Neuronal stem cell (in vitro differentiated cells): ENCODE measurements at places on chromosomes 5 and 9.

DNA sequence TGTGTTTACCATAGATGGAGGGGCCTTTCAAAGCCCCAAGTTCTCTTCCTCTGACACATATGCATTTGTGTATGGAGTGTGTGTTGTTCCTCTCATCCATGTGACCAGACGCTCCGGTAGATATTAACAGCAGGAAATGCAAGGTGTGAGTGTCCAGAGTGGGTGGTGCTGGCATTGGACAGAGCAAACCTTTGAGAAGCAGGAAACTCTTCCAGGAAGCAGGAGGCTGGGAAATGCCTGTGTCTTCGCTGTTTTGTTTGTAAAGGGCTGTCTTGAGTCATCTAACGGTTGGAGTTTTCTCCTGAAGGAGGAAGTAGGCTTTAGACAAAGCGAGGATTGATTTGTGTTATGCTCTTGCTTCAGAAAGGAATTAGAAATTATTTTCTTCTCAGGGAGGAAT, 370.9 kb downstream of the PLK2 start:
- H3K36me3 ChIP-seq: no peaks in the 10 kb centered on the region
- no peaks in the 10 kb centered on the region for H3K27me3 ChIP-seq
- no peaks in the 10 kb centered on the region for H3K4me1 ChIP-seq

GRCh38 chr9:95742821-95743220, 132.7 kb upstream of the ERCC6L2 start:
- H3K36me3 ChIP-seq: no peaks in the 10 kb centered on the region
- no peaks in the 10 kb centered on the region for H3K27me3 ChIP-seq
- no peak for DNase-seq

GRCh38 chr5:133938039-133938821, 30.2 kb downstream of the C5orf15 start:
- no peak overlapping the region for H3K4me3 ChIP-seq
- H3K4me1 ChIP-seq: no peaks in the 10 kb centered on the region
- peaks cover 2% of the 10 kb centered on the region for H3K27me3 ChIP-seq
- no peak for DNase-seq

GRCh38 chr9:130846487-130847305, 11.6 kb downstream of the ABL1 start:
- peaks cover 16% of the 10 kb centered on the region for H3K36me3 ChIP-seq
- peaks cover 17% of the 10 kb centered on the region for H3K4me1 ChIP-seq
- H3K27me3 ChIP-seq: no peaks in the 10 kb centered on the region
- H3K4me3 ChIP-seq: no peak overlapping the region

- no peak for DNase-seq
- no peak overlapping the region for H3K27ac ChIP-seq
- H3K27me3 ChIP-seq: no peaks in the 10 kb centered on the region
- no peak overlapping the region for H3K4me3 ChIP-seq
- H3K36me3 ChIP-seq: no peaks in the 10 kb centered on the region
- H3K4me1 ChIP-seq: no peaks in the 10 kb centered on the region
Observed at GRCh38 chr5:139027150-139027549, 152.0 kb upstream of the LRRTM2 start.

- no peak for DNase-seq
- H3K27me3 ChIP-seq: no peaks in the 10 kb centered on the region
- no peak overlapping the region for H3K27ac ChIP-seq
- H3K4me1 ChIP-seq: no peaks in the 10 kb centered on the region
Observed at GRCh38 chr5:89449392-89450148, 566.6 kb upstream of the MEF2C start.

GRCh38 chr9:99361817-99362216, 139.7 kb downstream of the SEC61B start:
- no peaks in the 10 kb centered on the region for H3K27me3 ChIP-seq
- no peak overlapping the region for H3K27ac ChIP-seq
- H3K4me3 ChIP-seq: no peak overlapping the region

GRCh38 chr5:43312699-43313034, 545 bp downstream of the HMGCS1 start:
- peak overlapping the region; percentile 81 for H3K27ac ChIP-seq
- no peaks in the 10 kb centered on the region for H3K27me3 ChIP-seq
- DNase-seq: no peak
- peak overlapping the region; percentile 95 for H3K4me3 ChIP-seq
- peaks cover 7% of the 10 kb centered on the region for H3K36me3 ChIP-seq

DNA sequence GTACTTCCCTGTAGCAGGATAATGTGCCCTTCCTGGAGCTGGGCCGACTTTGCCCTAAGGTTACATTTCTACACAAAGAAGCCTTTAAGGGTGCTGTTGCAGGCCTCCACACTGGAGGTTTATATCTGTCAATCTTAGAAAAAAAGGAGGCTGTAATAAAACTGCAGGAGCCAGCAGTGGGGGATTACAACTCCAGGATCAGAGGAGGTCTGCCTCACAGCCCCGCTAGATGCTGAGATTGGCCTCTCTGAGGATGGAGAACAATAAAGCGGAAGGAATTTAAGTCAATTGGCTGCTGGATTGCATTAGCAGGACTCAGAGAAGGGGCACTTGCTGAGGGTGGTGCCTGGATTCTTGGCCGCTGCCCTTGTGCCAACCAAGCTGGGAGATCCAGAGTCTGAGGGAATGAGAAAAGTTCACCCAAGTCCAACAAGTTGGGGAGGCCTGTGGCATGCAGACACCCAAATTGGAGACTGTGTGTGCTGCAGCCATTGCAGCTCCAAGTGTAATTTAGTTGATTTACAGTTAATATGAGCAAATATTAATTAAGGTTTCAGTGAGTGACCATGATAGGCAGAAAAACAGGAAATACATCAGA, 99.0 kb upstream of the SSBP2 start:
- no peak overlapping the region for H3K4me3 ChIP-seq
- H3K27me3 ChIP-seq: no peaks in the 10 kb centered on the region
- DNase-seq: no peak
- peak overlapping the region; percentile 98 for H3K27ac ChIP-seq
- H3K4me1 ChIP-seq: peaks cover 38% of the 10 kb centered on the region

DNA sequence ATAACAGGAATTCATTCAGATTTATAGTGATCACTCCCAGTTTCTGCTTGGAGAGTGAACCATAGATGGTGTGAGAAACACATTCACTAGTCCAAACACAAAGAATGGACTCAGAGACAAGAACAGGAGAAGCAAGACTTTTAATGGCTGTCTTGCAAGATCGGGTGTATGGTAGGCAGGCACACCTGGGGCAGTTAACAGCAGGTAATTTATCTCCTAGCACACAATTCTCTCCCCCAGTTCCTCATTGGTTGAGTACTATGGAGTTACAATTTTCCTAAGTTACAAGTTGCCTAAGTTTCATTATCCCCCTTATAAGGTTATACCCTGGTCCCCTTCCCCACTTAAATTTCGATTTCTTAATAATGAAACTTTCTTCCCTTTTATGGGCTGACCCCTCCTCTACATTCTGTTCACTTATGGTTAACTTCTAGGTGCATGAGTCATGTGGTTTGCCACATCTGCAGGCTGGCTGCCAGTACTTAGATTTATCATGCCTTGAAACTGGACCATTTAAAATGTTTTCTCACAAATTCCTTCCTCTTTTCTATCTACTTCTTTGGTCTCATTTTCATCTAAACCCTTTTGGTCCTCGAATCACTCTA, 623.3 kb downstream of the HINT1 start:
- H3K36me3 ChIP-seq: no peaks in the 10 kb centered on the region
- no peak overlapping the region for H3K4me3 ChIP-seq
- H3K27me3 ChIP-seq: no peaks in the 10 kb centered on the region
- H3K4me1 ChIP-seq: no peaks in the 10 kb centered on the region
- no peak overlapping the region for H3K27ac ChIP-seq

DNA sequence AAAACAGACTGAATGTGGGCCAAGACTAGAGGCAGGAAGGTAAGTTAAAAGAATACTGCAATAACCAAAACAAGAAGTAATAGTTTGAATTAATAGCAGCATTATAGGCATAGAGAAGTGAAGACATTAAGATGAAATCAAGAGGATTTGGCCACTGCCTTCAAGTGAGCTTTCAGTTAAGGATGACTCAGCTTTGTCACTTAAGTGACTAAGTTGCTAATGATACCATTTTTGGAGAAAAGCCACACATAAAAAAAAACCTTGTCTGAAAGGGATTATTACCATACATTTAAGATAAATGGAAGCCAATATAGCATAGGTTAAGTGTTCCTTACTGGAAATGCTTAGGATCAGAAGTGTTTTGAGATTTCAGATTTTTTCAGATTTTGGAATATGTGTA, 57.0 kb downstream of the ECPAS start:
- no peak overlapping the region for H3K4me3 ChIP-seq
- H3K27ac ChIP-seq: no peak overlapping the region
- peaks cover 98% of the 10 kb centered on the region for H3K36me3 ChIP-seq
- H3K4me1 ChIP-seq: no peaks in the 10 kb centered on the region

DNA sequence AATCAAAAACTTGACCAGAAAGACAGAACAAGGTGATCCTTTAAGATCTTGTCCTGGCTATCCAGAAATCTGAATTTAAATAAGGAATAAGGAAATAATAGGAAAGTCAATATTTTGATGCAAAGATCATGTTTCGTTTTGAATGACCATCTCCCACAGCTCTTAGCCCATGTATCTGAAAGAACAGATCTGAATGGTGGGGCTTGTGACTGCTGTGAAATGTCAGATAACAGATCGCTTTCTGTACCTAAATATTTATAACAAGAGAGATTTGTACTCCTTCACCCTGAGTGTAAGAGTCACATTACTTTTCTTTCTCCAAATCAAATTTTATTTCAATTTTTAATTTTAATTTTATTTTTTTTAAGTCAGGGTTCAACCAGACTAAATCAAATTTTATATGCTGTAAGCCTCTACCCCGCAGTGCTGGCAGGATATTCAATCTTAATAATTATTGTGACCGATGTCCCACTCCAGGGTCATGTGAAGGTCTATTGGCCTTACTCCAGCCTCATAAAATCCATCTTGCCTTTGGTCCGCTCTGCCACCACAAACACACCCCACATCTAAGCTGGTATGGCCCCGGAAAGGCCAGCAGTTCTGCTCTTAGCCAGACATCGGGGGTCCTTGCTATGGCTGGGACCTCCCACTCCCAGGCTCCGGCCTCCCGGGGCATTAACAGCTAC, 7.0 kb upstream of the SLC26A2 start:
- no peaks in the 10 kb centered on the region for H3K36me3 ChIP-seq
- no peaks in the 10 kb centered on the region for H3K4me1 ChIP-seq
- no peaks in the 10 kb centered on the region for H3K27me3 ChIP-seq
- no peak overlapping the region for H3K4me3 ChIP-seq
- H3K27ac ChIP-seq: no peak overlapping the region

DNA sequence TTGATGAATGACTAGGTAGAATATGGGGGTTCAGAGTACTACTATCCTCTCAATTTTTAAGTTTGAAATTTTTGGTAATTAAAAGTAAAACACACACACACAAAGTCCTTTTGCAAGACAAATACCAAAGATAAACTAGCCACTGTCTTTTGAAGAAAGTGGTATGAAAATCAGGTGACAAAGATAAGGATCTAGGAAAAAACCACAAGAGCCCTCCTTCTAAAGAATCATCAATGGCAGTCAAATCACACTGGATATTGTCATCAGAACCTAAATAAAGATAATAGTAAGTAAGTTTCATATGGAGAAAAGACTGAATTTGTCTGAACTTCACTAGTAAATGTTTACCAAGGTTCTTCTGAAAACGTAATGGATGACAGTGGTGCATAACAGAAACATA, 30.5 kb upstream of the HK3 start:
- H3K36me3 ChIP-seq: no peaks in the 10 kb centered on the region
- no peak overlapping the region for H3K27ac ChIP-seq
- H3K4me3 ChIP-seq: no peak overlapping the region
- H3K27me3 ChIP-seq: no peaks in the 10 kb centered on the region
- DNase-seq: no peak

- no peaks in the 10 kb centered on the region for H3K27me3 ChIP-seq
- DNase-seq: no peak
- H3K36me3 ChIP-seq: no peaks in the 10 kb centered on the region
- H3K27ac ChIP-seq: no peak overlapping the region
Observed at GRCh38 chr9:25994605-25995004, 316.4 kb upstream of the TUSC1 start.

- no peaks in the 10 kb centered on the region for H3K27me3 ChIP-seq
- peaks cover 2% of the 10 kb centered on the region for H3K4me1 ChIP-seq
- H3K36me3 ChIP-seq: no peaks in the 10 kb centered on the region
- H3K4me3 ChIP-seq: no peak overlapping the region
Observed at GRCh38 chr9:87148331-87149104, 201.2 kb upstream of the GAS1 start.

DNA sequence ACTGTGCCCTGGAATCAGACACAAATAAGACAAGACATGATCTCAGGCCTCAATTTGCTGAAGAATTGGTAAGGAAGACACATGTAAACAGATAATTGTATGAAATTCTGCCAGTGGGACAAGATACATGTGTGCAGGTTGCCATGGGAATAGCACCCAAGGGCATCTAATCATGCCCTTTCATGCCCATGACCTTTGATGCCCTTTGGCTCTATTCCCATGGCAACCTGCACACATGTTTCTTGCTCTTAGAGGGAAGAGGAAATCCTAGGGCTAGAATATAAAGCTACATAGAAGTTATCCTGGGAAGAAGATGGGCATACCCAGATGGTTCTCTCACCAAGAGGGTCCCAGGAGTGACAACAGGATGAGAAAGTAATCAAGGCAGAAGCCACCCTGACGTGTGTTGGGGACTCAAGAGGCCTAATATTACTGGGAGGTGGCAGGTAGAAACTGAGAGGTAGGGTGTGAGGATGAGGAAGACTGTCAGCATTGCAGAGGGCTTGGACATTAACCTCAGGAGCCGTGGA, 34.4 kb downstream of the P4HA2 start:
- H3K27ac ChIP-seq: no peak overlapping the region
- no peak overlapping the region for H3K4me3 ChIP-seq
- peaks cover 6% of the 10 kb centered on the region for H3K4me1 ChIP-seq
- H3K36me3 ChIP-seq: no peaks in the 10 kb centered on the region

DNA sequence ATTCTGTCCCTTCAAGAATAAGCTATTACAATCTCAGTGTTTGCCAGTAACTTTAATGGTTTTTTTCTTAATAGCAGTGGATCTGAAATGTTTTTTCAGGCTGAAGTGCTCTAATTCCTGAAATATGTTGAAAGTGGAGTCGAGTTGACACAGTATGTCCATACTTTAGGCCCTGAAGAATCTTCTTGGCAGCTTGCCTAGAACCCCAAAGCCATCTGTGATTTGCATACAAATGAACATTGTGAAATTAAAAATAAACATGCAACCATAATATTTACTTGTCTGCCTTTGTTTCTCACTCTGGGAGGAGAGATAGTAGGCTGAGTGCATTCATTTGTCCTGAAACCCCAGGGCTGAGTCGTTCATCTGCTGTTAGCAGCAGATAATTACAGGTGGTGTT, 152.7 kb downstream of the ADCY2 start:
- H3K27ac ChIP-seq: no peak overlapping the region
- DNase-seq: no peak
- peaks cover 11% of the 10 kb centered on the region for H3K4me1 ChIP-seq
- peaks cover 4% of the 10 kb centered on the region for H3K36me3 ChIP-seq

GRCh38 chr5:93580063-93580926, 724 bp downstream of the NR2F1-AS1 start:
- DNase-seq: no peak
- H3K4me1 ChIP-seq: peaks cover 23% of the 10 kb centered on the region
- peak overlapping the region; percentile 85 for H3K4me3 ChIP-seq
